Globus pallidus (tissue), 1 donor: ENCODE measurements at places on chromosomes 2 and 18.

GRCh38 chr2:241656190-241656741 is 18.8 kb downstream of the ATG4B start:
- DNase-seq: no peak

DNA sequence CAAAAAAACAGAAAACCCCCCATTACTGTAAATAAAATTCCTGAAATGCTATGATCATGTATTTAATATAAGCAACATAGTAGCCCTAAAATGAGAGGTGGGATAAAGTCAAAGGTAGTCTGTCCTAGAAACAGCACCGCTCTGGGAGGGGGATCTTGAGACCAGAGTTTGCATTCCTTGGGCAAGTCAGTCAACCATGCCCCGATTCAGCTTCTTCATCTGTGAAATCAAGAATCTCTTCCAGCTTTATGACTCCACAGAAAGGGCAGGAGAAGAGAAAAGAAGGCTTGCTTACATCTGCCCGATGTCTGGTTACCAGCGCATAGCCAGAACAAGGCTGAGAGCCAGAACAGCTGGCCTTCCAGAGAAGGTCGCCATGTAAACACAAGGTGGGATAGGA is 2.1 kb upstream of the FBLN7 start:
- DNase-seq: no peak

GRCh38 chr18:41917181-41917580 is 37.9 kb upstream of the PIK3C3 start:
- no peak for DNase-seq

- no peak for DNase-seq
These were observed 4.9 kb upstream of the DRC1 start for GRCh38 chr2:26396734-26397298.

- DNase-seq: no peak
These were observed 107.7 kb upstream of the CDC42EP3 start for GRCh38 chr2:37779139-37779538.

DNA sequence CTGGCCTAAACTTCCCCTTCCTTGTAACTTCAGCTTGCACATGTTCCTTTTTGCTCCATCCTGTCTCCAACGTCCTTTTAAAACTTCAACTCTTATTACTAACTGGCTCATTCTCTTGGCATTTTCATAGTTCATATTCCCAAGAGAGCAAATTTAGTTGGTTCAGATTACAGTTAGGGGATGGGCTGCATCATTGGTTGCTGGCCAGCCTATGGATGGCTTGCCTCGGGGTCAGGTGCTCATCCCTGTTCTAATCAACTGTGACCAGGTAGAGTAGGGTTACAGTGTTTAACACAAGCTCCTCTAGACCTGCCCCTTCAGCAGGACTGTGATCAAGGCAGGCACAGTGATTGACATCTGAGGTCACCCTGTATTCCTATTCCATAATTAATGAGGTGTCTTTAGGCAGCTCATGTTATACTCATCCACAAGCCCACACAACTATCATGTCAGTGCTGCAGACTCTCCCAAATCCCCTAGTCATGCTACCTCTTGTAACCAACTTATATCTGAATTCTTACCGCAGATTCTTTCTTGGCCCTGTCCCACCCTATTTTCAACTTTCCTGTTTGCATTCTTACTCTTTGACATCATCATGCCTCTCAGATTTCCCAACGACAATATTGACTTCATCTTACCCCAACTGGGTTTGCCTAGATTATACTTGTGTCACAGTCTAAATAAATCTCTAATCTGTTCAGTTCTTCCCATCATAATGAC is 293.3 kb downstream of the MTX2 start:
- DNase-seq: no peak

GRCh38 chr18:76592981-76593381 is 97.9 kb upstream of the ZNF516 start:
- no peak for DNase-seq
